Umbilical cord (tissue), 2 donors: ENCODE measurements at places on chromosomes 1 and 21. TPM values are rescaled to one million over a fixed set of nuclear protein-coding genes. Genes with fewer than 3 reads are reported as not detected.

GRCh38 chr1:22792396-22793160, 81.9 kb downstream of the EPHB2 start:
- no peak for DNase-seq

- no peak for DNase-seq
These were observed 277.5 kb upstream of the C1orf174 start for GRCh38 chr1:4177425-4178150.

The PADI2 gene
- 8.4 TPM for total RNA-seq

The RGS13 gene
- 5.5 TPM for total RNA-seq

The LCE1A gene
- total RNA-seq = not detected

The KCNJ6 gene
- total RNA-seq = 1.4 TPM
